Endodermal cell (in vitro differentiated cells): ENCODE measurements at places on chromosomes 5 and 9. TPM values are rescaled to one million over a fixed set of nuclear protein-coding genes. Genes with fewer than 3 reads are reported as not detected.

DNA sequence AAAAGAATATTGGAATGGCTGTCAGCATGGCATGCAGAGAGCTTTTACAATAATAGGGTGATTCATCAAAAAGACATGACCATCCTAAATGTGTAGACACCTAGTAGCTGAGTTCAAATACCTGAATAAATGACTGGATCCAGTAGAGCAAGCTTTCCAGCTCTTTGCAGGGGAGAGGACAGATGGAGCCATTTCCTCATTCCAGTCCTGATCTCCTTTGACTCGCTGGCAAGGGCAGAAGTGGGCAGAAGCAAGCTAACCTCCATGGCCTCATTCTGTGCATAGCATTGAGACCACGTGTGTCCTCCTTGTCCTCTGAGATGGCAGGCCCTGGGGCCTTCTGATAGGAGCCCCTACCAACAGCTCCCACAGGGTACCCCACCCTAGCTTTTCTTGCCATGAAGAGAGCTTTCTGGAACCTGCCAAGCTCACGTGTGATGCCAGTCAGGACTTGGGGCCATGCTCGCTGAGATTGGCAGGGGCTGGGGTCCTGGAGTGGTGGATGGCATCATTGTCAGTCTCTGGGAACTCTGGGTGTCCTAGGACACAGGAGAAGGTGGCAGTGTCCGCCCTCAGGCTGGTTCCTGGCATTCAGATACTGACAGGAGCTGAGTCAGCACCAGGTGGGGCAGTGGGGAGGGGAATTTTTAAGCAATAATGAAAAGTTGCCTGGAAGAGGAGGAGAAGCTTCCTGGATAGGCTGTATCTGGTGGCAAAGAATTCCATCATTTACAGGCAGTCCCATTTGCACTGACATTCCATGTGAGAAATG lies 33.6 kb downstream of the WWC1 start:
- peak; percentile 43 for DNase-seq

- no peak for DNase-seq
These were observed 3.0 kb upstream of the AGPAT2 start for GRCh38 chr9:136690104-136690805.

DNA sequence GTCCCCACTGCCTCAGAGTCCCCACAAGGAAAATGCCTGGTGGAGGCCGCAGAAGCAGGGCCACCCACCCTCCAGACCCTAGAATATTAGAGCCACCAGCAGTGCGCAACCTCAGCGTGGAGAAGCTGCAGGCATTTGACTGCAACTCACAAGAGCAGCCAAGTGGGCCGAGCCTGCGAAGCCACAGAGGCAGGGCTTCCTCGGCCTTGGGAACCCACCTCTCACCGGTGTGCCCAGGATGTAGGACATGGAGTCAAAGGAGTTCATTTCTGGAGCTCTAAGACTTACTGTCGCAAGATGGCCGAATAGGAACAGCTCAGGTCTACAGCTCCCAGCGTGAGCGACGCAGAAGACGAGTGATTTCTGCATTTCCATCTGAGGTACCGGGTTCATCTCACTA lies 397.9 kb upstream of the PIK3R1 start:
- DNase-seq = peak; percentile 54

- DNase-seq = no peak
These were observed 20.8 kb downstream of the PTCH1 start for GRCh38 chr9:95495961-95496360.

DNA sequence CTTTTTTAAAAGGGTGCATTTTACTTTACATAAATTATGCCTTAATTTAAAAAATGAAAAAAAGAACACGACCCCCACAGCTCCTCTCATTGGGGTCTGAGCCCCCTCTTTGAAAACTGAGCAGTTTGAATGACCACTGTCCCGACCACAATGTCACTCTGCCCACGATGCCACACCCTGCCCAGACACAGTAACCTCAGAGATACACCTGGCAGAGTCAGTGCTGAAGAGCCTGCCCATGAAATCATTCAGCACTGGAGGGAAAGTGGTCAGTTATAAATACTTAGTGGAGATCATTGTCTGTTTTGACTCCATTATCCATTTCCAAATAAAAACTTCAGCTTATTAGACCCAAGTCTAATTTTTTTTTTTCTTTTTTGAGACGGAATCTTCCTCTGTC lies 49.3 kb downstream of the DNAJC21 start:
- no peak for DNase-seq

DNA sequence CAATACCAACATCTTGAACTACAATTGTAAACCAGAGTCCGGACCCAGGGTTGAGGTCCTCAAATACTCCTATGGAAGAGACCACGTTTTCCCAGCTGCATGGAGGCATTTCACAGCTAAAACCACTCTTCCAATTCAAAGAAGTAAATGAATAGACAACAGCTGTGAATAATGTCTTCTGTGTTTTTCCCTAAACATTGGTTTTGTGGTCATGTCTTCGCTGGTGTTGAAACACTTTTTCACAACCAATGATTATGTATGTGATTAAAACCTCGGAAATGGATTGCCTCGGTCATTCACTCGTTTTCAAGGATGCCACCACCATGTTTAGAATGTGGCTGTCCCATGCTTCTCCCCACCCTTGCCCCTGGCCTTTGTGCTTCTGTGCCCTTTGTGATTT lies 9.4 kb upstream of the TENT4A start:
- DNase-seq = no peak

DNA sequence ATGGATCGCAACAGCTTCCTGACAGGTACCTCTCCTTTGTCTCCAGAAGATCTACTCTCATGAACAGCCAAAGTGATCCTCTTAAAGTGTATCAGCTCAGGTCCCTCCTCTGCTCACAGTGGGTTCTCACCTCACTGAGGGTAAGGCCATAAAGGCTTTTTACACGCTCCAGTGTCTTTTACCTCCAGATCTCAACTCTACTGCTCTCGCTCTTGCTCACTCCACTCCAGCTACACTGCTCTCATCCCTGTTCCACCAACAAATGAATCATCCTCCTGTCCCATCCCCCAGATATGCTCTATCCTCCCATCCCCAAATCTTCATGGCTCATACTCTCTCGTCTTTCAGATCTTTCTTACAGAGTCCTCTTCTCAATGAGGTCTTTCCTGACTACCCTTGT lies 248.6 kb upstream of the EFNA5 start:
- no peak for DNase-seq

GRCh38 chr9:76732341-76732958 lies 31.8 kb upstream of the PCA3 start:
- no peak for DNase-seq

- peak; percentile 85 for DNase-seq
These were observed at the start of gene PCDHGA10 for GRCh38 chr5:141412854-141413539. Gene PCDHGA10 (plus strand): TSS chr5:141412987. CDS start chr5:141413176, 189 bp downstream.

Gene DNAI1
- 2.0 to 4.1 TPM (median 2.6 TPM) in 3 replicates for total RNA-seq

DNA sequence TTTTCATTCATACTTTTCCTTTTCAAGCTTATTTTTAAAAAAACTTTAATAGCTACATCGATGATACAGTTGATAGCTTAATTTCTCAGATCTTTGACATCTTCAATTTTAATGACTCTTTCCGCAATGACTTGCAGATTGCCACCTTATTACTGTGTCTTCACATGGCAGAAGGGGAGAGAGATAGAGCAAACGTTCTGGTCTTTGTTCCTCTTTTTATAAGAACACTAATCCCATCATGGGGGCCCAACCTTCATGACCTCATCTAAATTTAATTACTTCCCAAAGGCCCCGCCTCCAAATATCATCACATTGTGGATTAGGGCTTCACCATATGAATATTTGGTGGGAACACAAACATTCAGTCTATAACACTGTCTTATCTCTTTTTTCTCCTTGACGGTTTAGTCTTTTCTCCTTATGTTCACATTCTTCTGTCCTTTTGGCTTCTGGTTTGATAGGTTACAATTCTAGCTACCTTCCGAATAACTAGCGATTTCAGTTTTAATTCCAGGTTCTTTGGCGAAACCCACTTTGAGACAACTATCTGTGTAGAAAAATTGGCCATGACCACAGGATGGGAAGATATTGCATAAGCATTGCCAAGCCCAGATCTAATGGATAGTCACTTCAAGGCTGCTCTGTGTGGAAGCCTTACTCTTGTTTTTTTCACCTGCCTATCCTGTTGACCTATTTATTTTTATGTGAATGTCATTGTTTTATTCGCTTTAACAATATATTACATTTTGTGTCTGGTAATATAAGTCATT lies 5.0 kb downstream of the ZNF189 start:
- DNase-seq = no peak

DNA sequence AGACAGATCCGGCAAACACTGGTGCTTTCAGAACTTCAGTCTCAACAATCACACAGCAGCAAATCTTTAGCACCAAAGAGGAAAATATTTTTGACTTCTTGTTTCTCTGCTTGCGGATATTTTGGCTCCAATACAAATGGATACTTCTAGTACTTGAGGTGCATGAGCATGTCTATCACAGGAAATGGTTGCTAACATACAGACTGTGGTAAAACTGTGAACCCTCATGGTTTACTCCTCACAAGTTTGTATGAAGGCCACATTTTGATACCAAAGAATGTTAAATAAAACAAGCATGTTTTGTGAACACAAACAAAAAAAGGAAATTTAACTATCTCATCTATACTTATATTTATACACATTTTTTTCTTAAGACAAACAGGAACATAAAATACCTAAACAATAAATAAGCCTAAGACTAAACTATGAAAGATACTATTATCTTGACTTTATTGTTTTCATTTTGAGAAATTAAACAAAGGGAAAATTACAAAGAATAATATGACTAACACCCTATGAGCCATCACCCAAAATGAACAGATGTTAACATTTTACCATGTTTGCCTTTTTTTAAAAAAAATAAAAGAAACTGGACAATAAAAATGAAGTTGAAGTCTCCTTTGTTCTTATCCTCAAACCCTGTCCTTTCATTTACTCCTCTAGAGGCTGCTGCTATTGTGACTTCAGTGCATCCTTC lies 135.0 kb upstream of the LHFPL2 start:
- DNase-seq = no peak

GRCh38 chr9:109409773-109410397 lies 88.2 kb downstream of the PTPN3 start:
- DNase-seq = peak; percentile 94

GRCh38 chr9:128056887-128057723 lies 10.0 kb downstream of the NAIF1 start:
- peak; percentile 76 for DNase-seq

DNA sequence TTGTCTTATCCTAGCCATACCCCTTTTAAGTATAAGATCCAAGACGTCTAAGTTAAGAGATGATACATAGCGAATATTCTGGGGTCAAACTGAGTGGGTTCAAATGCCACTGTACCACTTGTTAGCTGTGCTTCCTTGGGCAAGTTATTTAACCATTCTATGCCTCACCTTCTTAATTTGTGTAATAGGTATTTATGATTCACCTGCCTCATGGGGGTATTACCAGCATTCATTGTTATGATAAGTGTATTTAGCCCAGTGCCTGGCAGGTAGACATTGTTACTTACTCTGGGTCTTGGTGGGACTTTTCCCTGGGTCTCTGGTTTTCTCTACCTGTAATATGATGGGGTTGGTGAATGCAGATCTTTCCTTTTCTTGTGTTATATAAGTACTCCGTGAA lies 3.8 kb downstream of the LARP1 start:
- no peak for DNase-seq

Gene CCDC127
- 6.9 to 8.4 TPM (median 6.9 TPM) in 3 replicates for total RNA-seq

DNA sequence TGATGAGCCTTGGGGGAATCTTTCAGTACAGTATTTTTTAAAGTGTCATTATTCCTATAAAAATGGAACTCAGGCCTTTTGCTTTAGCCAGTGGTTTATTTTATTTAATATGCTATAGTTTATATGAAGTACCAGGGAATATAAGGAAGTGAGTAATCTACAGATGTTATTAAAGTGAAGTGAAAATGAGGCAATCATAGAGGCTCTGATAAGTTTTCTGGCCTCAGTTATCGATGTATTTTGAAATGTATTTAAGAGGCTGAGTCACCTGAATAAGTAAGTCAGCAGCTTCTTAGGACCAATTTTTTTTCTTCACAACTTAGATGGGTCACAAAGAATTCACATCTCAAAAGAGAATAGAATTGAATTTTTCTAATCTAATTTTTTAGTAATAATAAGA lies 829.0 kb downstream of the DNAH5 start:
- DNase-seq = no peak

Gene OSTF1
- total RNA-seq = 12.6 to 15.9 TPM (median 15.0 TPM) in 3 replicates

DNA sequence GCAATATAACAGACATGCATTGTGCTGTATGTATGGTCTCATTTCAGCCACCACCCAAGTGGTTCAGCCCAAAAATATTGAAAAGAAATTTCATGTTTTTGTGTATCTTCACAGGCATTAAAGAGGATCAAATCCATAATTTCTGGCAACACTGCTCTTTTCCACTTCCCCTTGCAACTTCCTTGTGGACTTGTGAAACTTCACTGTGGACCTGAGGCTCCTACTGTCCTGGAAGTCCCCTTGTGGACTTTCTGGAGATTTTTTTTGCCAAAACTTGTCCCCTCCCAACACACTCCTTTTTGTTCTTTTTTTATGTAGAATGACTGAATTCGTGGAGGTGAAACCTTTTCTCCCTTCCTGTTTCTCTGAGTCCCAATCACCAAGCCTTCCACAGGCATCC lies 14.3 kb downstream of the OTULINL start:
- DNase-seq = no peak

Gene PCDHA4
- 5.0 and 5.6 TPM in 2 replicates for total RNA-seq

DNA sequence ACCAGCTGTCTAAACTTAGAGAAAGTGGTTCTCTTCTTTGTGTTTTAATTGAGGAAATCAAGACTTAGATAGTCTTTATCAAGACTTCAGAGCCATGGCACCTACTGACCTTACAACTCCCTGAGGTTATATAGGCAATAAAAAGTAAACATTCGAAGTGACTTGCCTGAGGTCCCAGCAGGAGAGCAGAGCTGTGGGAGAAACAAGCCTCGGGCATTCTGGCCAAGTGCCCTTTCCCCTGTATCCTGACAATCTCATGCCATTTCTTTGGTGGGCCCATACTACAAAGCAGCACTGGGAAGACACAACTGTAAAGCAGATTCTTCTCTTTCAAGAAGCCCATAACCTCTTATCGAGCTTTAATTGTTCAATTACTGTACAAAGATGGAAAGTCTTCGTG lies 23.1 kb downstream of the FREM1 start:
- DNase-seq = no peak

Gene ACTBL2
- not detected in 2 replicates for total RNA-seq

Gene AQP3
- 2.2 and 3.1 TPM in 2 replicates for total RNA-seq

Gene PDCD1LG2
- total RNA-seq = not detected in 2 replicates

Gene ATOSB
- total RNA-seq = 20.9 and 22.7 TPM in 2 replicates

- peak; percentile 85 for DNase-seq
These were observed 31.7 kb upstream of the ZBTB43 start for GRCh38 chr9:126773004-126773607.

DNA sequence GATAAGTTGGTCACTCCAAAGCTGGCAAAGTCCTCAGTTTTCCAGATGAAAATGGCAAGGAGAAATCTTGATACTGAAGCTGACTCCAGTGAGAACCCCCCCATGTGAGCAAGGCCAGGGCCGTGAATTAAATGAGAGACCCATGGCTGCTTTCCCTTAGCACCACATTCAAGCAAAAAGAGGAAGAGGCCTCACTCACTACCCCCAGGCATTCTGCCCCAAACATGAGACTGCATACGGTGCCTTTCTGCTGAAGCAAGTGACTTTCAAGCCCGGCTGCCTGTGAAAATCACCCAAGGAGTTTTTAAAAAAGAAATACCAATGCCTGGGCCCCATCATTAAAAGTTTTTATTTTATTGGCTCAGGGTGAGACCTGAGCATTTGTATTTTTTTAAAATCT lies 66.9 kb downstream of the TMEM252 start:
- DNase-seq = no peak
